ENCODE measurements at places on chromosomes 2 and 18.

DNA sequence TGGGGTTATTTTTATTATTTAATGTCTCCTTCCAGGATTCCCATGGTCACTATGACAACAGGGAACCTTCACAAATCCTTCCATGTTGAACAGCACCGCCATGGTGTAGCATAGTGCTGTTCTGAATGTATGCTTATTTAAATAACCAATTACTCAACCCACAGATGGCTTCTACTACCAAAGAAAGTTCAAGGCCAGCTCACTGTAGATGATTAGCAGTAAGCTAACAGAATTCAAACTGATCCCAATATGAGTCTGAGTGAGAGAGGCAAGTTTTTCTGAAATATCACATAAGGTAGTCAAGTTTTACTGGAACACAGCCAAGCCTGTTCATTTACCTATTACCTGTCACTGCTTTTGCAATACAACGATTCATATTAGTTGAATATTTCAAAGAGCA is 51.2 kb downstream of the CLASP1 start:
- no peak for DNase-seq

DNA sequence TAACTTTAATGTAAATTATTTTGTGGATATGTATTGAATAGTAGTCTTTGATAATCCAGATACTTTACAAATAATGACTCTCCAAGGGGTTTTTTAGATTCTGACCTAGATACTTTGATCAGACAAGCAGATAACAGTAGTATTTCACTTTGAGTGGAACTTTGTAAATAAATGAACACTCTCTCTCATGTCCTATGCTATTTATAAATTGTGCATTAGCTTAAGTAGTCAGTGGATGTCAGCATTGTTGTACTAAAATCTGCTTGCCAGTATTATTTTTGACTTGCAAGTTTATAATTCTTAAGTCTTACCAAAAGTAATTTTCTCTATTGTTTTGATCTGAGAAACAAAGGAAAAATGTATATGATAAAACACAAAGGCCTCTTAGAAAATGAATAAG is 1113.1 kb upstream of the NRXN1 start:
- no peak for DNase-seq

DNA sequence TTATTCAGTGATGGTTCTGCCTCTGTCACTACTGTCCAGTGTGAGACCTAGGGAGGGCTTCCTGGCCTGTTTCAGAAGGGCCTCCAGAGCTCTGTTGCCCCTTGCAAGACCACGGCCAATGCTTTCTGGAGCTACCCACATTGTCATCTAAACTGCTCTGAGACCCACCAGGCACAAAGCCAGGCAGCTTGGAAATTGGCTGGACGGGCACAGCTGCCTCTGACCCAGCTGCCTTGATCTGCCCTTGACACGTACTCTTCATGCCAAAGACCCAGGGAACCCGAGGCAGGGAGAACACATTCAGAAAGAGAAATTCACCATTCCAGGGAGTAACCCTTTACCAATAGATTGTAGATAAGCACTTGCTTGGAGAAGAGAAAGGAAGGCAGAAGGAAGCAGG is 183.7 kb upstream of the SIX2 start:
- no peak for DNase-seq

- no peak for DNase-seq
Measured at GRCh38 chr2:209593930-209594329, 170.1 kb downstream of the MAP2 start.

DNA sequence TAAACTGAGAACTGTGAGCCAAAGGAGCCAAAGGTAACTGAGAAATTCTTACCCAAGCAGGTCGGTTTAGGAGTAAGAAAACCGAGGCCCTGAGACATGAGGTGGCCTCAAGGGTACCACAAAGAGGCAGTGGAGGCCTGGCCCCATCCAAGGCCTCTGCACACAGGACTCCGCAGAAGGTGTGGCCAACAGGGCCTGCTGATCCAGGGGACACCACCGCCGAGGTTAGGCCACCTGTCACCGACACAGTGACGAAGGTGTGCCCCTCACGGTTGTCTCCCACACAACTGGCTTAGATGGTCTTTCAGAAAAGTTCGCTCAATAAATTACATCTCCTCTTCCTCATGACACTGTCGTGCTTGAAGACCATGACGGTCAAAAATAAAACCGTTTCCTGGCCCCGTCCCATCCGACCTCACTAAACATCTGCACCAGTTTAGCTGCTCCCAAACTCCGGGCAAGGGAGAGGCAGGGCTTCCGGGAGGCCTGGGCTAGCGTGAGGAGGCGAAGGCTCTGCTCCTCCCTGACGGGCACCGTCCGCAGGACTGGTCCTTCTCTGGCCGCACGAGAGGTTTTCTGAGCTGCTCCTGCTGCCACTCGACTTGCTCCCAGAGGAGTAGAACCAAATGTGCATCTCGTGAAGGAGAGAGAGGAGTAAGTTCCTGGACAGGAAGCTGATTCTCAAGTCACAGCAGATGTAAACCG is 442.0 kb downstream of the EIPR1 start:
- no peak for DNase-seq

GRCh38 chr18:56431551-56431950 is 206.8 kb downstream of the TXNL1 start:
- no peak for DNase-seq

All from CD4-positive, alpha-beta T cell (primary cell).